ENCODE measurements at places on chromosomes 1 and 21.

- no peak for DNase-seq
Measured at GRCh38 chr1:82486969-82487368, 686.2 kb downstream of the ADGRL2 start.

GRCh38 chr1:65939191-65939590 lies 146.5 kb downstream of the PDE4B start:
- DNase-seq, result no peak

GRCh38 chr1:22171951-22172715 lies 29.2 kb upstream of the WNT4 start:
- DNase-seq, result no peak

GRCh38 chr1:17829579-17829978 lies 74.4 kb downstream of the ACTL8 start:
- DNase-seq, result no peak

DNA sequence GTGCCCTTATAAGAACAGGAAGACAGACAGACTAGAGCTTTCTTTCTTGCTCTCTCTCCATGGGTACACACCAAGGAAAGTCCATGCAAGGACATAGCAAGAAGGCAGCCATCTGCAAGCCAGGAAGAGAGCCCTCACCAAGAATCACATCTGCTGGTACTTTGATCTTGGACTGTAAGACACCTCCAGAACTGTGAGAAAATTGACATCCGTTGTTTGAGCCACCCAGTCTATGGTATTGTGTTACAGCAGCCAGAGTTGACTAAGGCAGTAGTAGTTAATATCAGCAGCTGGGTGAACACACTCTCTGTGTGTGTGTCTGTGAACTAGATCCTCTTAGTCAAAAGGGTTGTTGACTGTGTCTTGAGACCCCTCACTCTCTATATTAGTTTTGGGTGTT lies 53.8 kb upstream of the PPP2R5A start:
- DNase-seq, result no peak

- DNase-seq, result no peak
Measured at GRCh38 chr1:25140073-25140797, 92.1 kb downstream of the SYF2 start.

- no peak for DNase-seq
Measured at GRCh38 chr1:32045772-32046171, 27.0 kb upstream of the TMEM39B start.

DNA sequence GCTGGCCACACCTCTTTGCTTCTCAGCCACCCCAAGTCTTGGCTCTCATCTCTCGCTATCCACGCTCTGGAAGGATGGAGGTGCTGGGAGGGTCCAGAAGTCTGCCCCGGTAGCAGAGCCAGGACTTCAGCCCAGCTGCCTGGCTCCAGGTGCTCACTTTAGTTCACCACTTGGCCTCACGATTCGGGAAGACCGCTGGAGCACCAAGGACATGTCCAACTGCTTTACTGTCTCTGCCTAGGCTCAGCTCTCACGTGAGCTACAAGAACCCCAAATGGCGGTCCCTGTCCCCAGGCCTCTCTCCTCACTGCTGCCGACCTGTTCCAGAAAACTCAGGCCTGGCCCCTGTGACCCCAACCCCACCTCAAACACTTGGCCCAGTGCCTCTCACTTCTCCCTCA lies 3.4 kb downstream of the TRIM11 start:
- no peak for DNase-seq

All from AG10803 (cell line).